ENCODE measurements at places on chromosomes 12 and 14.

GRCh38 chr12:115451780-115452736 lies 768.1 kb upstream of the TBX3 start:
- DNase-seq: no peak

- no peak for DNase-seq
Observed at GRCh38 chr12:75457191-75457590, 23.4 kb upstream of the GLIPR1 start.

- no peak for DNase-seq
Observed at GRCh38 chr12:112341046-112341825, 41.0 kb downstream of the HECTD4 start.

DNA sequence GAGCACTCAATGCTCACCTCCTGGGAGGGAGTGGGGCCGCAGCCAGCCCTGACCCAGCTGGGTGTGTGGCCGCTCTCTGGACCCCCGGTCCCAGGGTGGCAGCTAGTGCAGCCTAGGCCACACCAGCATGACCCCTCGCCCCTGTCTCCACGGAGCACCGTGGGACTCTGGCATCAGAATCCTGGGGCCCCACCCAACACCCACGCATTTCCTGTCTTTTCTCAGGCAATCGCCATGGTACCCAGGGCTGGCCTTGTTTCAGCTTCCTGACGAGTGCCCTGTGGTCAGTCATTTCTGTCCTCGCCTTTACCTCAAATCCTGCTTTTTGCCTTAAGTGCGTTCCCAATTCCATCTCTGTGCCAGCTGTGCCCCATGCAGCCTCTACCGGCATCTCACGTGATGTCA lies 15.9 kb downstream of the PACS2 start:
- no peak for DNase-seq

- DNase-seq: no peak
Observed at GRCh38 chr12:50581226-50582184, 76.7 kb downstream of the DIP2B start.

DNA sequence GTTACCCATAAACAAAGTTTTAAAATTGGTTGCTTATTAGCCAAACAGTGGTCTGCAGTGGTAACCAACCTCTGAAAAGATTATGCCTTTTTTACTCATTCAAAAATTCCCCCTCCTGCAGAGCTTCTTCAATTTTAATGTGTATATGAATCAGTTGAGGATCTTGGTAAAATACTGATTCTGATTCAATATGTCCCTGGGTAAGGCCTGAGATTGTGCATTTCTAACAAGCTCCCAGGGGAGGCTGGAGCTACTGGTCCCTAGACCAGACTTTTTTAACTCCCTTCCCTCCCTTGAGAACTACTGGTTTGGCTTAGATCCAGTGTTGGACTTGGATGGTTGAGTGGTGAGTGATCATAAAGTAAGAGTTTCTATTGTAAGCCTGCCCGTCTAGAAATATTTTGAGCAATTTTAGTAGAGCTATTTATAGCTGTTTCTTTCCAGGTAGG lies 90.2 kb downstream of the FUT8 start:
- DNase-seq: no peak

DNA sequence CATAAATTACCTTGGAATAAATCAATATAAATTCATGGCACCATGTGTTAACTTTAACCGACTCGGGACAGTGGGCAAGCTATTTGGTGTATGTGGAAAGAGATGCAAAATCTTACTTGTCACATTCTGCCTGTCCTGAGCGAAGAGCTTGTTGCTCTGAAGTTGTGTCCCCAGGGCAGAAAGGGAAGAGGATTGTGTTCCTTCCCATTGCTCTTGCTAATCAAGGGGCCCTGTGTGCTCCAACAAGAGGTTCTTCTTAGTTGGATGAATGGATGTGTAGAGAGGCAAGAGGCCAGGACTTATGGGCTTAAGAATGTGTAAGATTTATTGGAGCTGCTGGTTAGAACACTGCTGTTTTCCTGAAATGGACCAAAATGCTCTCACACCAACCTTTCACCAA lies 36.5 kb upstream of the FRS2 start:
- DNase-seq: no peak

- no peak for DNase-seq
Observed at GRCh38 chr12:26806556-26806955, 26.4 kb downstream of the ITPR2 start.

- no peak for DNase-seq
Observed at GRCh38 chr12:5248230-5248629, 183.7 kb upstream of the NTF3 start.

GRCh38 chr14:87133073-87133801 lies 859.7 kb downstream of the GALC start:
- peak; percentile 42 for DNase-seq

- DNase-seq: no peak
Observed at GRCh38 chr12:93154753-93155480, 222.8 kb upstream of the NUDT4 start.

GRCh38 chr12:93130366-93131054 lies 201.4 kb upstream of the EEA1 start:
- no peak for DNase-seq

- no peak for DNase-seq
Observed at GRCh38 chr12:2688381-2688931, 106.3 kb upstream of the FKBP4 start.

GRCh38 chr12:114799574-114800487 lies 115.9 kb upstream of the TBX3 start:
- DNase-seq: peak; percentile 64

GRCh38 chr12:1564067-1564466 lies 30.3 kb downstream of the FBXL14 start:
- DNase-seq: no peak

DNA sequence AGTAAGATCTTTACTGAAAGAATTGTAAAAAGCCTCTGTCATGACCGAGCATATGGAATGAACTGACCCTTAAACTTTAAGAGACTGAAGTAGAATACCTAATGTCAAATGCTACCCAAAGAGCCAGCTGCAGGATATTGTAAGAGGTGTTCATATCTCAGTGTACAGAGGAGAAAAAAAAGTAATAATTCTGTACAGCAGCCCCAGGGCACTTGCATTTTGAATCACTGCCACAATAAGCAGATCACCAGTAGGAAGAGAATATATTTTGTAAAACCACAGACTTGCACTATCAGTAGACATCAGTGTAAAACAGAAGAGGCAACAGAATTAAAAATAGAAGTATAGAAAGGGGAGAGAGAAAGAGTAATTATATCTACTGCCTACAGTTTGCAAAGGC lies 162.6 kb downstream of the PPFIA2 start:
- DNase-seq: no peak

DNA sequence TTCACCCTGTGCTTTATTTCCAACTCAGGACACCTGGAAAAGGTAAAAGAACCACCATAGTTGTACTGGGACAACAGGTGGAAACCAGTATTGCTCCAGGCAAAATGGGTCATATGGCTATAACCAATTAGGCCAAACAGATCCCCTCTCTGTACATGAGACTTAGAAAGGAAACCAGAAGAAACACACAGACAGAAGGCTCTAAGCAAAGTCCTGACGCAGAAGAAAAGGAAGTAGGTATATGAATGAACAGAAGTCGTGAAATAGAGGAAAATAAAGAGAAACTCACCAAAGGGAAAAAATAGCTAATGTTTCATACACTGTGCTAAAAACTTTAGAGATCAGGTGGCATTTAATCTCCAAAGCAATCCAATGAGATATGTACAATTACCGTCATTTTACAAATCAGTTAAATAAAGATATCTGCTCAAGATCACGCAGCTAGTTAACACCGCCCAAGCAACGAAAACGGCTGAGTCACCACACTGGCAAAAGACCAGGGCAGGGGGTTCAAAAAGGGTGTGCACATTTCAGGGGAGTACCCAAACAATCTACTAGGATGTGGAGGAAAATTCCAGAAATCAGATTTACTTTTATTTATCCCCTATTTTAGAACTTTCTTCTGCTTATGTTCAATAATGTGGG lies 82.3 kb downstream of the ITPR2 start:
- DNase-seq: no peak

GRCh38 chr12:56932867-56933266 lies 1.3 kb downstream of the SDR9C7 start:
- DNase-seq: no peak

DNA sequence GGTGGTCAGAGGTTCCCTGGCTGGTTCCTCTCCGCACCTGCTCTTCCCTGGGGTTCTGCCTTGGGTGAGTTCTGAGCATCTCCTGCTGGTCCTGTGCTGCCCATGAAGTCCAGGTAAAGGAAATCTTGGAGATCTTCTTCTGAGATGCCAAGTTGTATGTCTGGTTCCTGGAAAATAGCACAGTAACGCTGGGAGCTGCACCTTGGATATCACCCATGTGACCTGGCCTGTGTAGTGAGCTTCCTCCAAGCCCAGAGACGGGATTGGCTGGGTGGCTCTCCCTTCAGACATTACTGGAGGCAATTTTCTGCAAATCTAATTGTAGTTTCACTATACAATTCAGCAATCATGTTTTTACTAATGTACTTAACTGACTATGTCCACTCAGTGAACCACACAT lies 1281.1 kb downstream of the TMEM121 start:
- no peak for DNase-seq

DNA sequence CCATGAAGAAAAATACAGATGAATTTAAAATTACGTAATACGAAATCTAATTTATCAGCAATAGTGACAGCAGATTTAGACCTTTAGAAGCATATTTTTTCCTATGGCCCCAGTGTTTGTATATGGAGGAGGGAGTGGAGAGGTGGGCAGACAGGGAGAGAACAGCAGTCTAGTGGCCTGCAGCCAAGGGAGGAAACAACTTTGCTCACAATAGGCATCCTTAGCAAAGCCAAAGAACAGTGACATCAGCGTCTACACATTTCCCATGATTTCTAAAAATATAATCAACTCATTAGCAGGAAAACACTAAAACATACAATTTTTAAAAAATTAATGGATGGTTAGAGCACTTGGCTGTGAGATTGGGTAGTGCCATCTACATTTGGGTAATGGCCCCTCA lies 622.6 kb upstream of the ATP2B1 start:
- DNase-seq: no peak

GRCh38 chr12:65742018-65743010 lies 82.0 kb upstream of the HMGA2 start:
- DNase-seq: peak; percentile 79

DNA sequence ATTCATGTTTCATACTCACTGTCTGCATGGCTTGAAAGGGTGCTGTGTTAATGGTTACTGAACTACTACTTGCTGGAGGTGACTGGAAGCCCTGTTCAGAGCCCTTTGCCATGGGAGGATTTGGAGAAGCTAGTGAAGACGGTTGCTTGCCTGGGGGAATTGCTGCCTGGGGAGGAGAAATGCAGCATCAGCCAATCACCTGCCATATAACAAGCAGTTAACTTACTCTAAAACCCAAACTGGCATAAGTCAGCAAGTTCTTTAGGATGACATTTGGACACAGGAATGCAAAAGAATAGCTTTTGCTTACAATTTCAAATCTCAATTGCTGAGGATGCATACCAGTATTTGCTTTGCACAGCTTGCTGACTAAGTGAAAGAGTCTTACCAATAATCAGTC lies 23.4 kb upstream of the IPO8 start:
- no peak for DNase-seq

DNA sequence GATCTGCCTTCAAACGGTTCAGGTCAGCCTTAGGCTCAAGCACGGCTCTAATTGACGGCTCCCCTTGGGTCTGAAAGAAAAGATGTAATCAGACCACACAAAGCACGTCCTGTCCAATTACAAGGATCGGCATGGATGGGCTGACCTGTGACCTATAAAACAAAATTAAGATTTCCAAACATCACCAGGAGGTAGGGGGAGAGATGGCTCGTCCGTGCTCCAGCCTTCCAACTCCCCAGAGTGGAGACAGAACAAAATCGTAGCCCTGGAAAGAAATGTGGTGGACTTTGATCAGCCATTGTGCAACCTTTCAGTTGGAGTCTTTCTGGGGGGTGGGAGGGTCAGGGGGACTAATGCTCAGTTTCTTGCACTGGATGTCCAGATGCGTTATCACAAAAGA lies 226.6 kb upstream of the DIO3 start:
- no peak for DNase-seq

DNA sequence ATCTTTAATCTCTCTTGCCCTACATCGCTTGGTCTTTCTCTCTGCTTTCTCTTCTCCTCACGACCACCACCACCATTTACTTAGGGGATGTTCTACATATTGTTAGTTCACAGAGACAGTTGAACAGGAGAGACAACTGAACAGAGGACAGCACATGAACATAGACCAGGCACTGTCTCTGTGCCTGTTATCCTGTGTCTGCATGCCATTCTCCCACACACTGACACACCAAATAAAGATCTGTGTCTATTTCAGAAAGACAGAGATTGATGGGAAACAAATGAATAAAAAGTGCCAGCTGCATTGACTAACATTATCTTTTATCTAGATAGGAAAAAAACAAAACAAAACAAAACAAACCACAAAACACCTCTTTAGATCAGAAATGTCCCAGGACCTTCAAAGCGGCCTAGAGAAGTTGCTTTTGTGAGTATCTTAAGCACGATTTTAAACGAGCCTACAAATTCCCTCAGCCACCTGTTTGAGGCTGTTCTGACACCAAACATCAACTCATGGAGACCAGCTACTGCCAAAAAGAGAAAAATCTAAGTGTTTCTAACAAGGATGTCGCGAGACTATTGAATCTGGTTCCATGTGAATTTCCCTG lies 77.6 kb upstream of the PARP11 start:
- no peak for DNase-seq

DNA sequence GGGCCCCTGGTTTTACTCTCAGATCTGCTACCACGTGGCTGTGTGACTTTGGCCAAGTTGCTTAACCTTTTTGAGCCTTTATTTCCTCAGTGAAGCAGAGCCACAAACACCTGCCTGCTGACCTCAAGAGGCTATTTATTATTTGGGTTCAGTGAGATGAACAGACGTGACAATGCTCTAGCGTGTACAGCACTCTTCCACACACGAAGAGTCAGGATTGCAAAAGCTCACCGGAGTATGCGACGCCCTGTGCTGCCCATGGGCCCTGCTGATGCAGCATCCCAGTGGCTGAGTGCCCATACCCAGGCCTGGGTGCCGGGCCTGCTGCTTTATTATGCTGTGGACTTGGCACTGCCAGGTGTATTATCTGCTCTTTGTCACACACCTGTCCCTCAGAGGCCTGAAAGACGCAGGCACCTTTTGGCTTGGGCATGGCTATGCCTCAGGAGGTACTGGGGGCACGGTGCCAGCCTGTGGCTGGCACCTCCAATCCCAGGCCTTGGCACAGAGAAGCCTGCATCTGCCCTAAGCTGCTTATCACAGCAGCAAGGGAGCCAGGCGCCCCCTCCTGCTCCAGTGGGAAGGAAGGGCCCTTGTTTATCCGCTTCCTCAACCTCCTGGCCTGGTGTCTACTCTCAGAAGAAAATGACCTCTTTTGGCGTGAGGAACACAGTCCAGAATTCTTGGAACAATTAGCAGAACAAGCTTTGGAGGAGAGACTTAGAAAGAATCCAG lies 22.3 kb upstream of the TC2N start:
- DNase-seq: no peak

- DNase-seq: no peak
Observed at GRCh38 chr12:72075401-72075800, 136.8 kb downstream of the TPH2 start.

GRCh38 chr12:120495186-120495730 lies 655 bp upstream of the DYNLL1 start:
- no peak for DNase-seq

DNA sequence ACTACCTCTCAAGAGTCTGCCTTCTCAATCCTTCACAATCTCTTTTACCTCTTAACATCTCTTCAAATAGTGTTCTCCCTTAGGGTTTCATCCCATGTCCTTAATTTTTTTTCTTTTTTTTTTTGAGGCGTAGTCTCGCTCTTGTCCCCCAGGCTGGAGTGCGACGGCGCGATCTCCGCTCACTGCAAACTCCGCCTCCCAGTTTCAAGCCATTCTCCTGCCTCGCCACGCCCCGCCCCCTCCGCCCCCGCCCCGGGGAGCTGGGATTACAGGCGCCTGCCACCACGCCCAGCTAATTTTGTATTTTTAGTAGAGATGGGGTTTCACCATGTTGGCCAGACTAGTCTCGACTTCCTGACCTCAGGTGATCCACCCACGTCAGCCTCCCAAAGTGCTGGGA lies 7.0 kb upstream of the BCAT1 start:
- no peak for DNase-seq

All from femur (tissue), 1 donor.